ENCODE measurements at places on chromosomes 6 and 20. TPM values are rescaled to one million over a fixed set of nuclear protein-coding genes. Genes with fewer than 3 reads are reported as not detected.

Gene CCDC28A
- 32.6 TPM for total RNA-seq

Gene LRRC1
- total RNA-seq, result 17.3 TPM

Gene NPEPL1
- total RNA-seq, result 39.1 TPM

Gene MLIP
- total RNA-seq, result 0.20 TPM

Gene ZSWIM3
- 4.7 TPM for total RNA-seq

Gene GMPR
- total RNA-seq, result 10.4 TPM

Gene SNX21
- 34.6 TPM for total RNA-seq

Gene TSPYL4
- 29.5 TPM for total RNA-seq

Gene CNR1
- 3.7 TPM for total RNA-seq

Gene HLA-DQA1
- total RNA-seq, result 38.8 TPM

Gene PDYN
- not detected for total RNA-seq

Gene SNX3
- 142 TPM for total RNA-seq

Gene SLC16A10
- total RNA-seq, result 2.2 TPM

Gene SOX18
- 30.1 TPM for total RNA-seq

Gene OR2J3
- 0.06 TPM for total RNA-seq

Gene B3GAT2
- 0.03 TPM for total RNA-seq

Gene LRFN2
- total RNA-seq, result not detected

Gene TBPL1
- 24.5 TPM for total RNA-seq

Gene MUCL3
- total RNA-seq, result 93.5 TPM

Gene NEURL2
- 5.9 TPM for total RNA-seq

Gene PGC
- 6.7 TPM for total RNA-seq

Gene LAMA2
- total RNA-seq, result 35.3 TPM

Gene HLA-DQA2
- total RNA-seq, result 2.4 TPM

Gene NEU1
- 91.2 TPM for total RNA-seq

Gene CST3
- 2,306 TPM for total RNA-seq

Gene TGM3
- 1.4 TPM for total RNA-seq

Gene EDN1
- total RNA-seq, result 6.5 TPM

Gene ARMH2
- total RNA-seq, result not detected

Gene UNC93A
- 14.3 TPM for total RNA-seq

Data from mucosa of gallbladder (tissue), 1 donor.